ENCODE measurements at places on chromosomes 12 and 14. TPM values are rescaled to one million over a fixed set of nuclear protein-coding genes. Genes with fewer than 3 reads are reported as not detected.

- peak; percentile 69 for DNase-seq
These were observed 47.7 kb downstream of the PSMA6 start for GRCh38 chr14:35339761-35340406.

Gene REM2
- not detected for polyA plus RNA-seq

Gene PTCSC3
- not detected for polyA plus RNA-seq

DNA sequence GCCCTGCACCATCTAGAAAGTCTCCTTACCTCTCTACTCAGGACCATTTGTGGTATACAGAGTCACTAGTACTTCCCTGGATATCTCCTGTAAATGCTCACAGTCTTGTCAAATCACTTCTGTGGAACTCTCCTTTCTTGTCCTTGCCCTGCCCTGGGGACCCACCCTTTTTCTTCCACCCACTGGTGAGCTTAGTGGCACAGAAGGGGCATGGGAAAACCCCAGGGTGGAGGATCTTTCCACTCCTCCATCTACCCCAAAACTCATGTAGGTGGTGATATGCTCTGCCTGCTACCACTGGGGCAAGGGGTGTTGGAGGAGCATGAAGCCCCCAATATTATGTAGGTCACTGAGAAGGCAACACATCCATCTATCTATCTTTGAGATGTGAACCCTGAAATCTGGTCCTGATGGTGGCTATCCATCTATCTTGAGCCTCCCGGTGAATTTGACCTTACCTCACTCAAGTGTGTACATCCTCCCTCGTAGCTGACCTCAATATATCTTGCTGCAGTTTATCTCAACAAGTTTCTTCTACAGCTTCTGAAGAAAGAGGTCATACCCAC is 943 bp downstream of the TESPA1 start:
- DNase-seq, result no peak

DNA sequence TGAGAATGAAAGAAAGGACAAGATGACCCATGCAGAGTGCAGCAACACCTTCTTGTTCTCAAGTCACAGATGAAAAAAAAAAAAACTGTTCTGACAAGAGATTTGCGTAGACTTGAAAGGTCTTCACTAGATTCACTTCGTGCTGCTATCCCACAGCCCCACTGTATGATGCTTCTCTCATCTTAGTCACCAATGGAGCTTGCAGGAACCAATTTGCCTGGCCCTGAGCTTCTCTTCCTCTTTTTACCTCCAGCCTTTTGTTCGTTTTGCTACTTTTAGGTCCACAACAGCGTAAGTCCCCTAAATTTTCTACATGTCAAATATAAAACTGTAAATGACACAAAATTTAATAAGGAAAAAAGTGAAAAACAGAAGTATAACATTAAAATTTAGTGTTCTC is 107.9 kb upstream of the NAP1L1 start:
- no peak for DNase-seq

- DNase-seq, result no peak
These were observed 7.6 kb upstream of the SLC38A2 start for GRCh38 chr12:46380022-46380796.

Gene CMTM5
- polyA plus RNA-seq, result not detected

DNA sequence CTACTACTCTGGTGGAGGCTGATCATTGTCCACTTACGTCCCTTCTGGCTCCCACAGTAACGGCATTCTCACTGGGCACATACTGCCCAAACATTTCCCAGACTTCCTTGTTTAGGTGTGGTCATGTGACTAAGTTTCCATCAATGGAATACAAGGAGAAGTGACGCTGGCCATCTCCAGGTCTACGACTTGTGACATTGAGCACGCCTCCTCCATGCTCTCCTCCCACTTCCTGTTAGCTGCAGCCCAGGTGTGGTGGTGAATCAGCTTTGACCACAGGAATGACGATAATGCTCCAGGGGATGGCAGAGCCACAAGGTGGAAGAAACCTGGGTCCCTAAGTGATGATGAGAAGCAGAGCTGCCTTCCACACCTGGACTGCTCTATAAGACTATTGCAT is 6.0 kb upstream of the SLC24A4 start:
- no peak for DNase-seq

DNA sequence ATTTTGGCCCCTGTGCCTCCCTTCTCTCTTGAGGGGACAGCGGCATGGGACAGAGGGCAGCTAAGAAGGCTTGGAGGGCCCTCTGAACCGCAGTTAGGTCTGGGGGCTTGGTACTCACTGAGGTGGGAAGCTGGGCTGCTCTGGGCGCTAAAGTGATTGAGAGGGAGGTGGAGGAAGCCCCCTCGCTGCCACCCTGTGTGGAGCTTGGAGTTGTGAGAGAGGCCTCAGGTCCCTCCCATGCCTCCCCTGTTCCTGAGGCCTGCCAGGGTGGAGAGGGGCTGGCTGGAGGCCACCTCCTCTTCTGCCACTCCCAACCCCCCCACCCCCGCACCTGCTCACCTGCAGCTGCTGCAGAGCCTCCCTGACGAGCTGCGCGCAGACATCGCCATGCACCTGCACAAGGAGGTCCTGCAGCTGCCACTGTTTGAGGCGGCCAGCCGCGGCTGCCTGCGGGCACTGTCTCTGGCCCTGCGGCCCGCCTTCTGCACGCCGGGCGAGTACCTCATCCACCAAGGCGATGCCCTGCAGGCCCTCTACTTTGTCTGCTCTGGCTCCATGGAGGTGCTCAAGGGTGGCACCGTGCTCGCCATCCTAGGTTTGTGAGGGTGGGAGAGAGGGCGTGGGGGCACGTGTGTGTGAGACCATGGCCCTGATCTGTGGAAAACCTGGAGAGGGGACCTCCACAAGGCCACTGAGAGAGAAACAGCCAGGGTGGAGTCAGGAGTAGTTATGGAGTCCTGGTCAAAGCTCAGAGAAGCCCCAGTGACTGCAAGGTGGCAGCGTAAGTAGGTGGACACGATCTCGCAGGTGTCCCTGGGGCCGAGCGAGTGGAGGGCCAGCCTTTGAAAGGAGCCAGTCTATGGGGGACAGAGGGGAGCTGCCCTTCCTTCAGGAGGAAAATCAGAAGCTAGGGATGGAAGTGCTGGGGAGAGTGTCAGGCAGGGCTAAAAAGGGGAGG is 11.2 kb downstream of the KCNH3 start:
- no peak for DNase-seq

- DNase-seq, result peak; percentile 3
These were observed 51.2 kb downstream of the ACSS3 start for GRCh38 chr12:81128930-81129554.

DNA sequence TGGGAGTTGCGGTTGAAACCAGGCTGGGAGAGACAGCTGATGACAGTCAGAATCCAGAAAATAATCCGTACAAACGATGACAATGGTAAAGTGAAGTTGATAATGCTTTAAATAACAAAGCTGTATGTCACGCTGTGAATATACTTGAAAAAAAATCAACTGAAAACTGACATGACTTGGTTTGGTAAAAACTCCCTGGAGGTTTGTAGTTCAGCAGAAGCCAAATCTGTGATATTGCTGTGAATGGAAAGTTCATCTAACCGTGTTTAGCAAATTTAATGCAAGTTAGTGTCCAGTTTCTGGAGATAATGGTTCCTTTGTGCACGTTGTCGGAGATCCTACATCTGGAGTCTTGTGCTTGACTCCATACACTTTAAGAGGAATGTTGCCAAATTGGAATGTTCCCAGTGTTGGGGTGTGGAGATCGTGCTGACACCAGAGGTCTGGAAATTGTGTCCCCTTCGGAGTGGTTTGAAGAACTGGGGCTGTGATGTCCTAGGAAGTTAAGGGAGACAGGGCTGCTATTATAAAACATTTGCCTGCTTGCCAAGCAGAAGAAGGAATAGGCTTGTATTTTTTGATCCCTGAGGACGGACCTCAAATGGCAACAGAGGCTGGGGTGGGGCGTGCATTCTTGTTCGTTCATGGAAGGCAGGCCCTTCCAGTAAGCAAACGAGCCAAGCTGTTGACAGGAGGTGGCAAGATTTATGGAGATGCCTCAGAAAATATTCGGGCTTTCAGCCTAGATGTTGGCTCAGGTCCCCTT is 30.6 kb downstream of the PPFIBP1 start:
- DNase-seq, result no peak

Gene SLC10A1
- not detected for polyA plus RNA-seq

- DNase-seq, result no peak
These were observed 87.6 kb downstream of the SYNE2 start for GRCh38 chr14:63940387-63940786.

Gene IGFBP6
- polyA plus RNA-seq, result not detected

- DNase-seq, result no peak
These were observed 4.4 kb downstream of the XRCC3 start for GRCh38 chr14:103710771-103711377.

GRCh38 chr12:78226763-78227162 is 396.1 kb downstream of the NAV3 start:
- DNase-seq, result no peak

Gene AHNAK2
- not detected for polyA plus RNA-seq

- DNase-seq, result no peak
These were observed 160.0 kb upstream of the E2F7 start for GRCh38 chr12:77225373-77225772.

Gene AMDHD1
- polyA plus RNA-seq, result 0.43 TPM

DNA sequence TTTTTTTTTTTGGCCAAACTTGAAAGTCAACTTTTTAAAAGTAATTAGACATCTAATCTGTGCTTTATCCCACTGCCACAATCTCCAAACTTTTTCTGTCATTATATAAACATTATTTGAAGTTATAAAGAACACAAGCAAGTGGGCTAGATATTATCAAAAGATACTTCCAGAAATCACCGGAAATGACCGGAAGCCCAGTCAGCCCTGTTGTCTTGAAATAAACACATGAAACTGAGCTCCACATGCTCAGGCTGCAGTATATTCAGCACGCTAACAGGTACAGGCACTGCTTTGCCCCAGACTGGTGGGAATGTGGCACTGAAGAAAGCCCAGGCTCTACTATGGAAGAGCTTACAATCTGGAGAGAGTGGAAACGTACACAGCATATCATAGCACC is 158.9 kb upstream of the PLEKHG7 start:
- no peak for DNase-seq

GRCh38 chr12:97713270-97713669 is 250.7 kb downstream of the RMST start:
- no peak for DNase-seq

Gene LGR5
- not detected for polyA plus RNA-seq

DNA sequence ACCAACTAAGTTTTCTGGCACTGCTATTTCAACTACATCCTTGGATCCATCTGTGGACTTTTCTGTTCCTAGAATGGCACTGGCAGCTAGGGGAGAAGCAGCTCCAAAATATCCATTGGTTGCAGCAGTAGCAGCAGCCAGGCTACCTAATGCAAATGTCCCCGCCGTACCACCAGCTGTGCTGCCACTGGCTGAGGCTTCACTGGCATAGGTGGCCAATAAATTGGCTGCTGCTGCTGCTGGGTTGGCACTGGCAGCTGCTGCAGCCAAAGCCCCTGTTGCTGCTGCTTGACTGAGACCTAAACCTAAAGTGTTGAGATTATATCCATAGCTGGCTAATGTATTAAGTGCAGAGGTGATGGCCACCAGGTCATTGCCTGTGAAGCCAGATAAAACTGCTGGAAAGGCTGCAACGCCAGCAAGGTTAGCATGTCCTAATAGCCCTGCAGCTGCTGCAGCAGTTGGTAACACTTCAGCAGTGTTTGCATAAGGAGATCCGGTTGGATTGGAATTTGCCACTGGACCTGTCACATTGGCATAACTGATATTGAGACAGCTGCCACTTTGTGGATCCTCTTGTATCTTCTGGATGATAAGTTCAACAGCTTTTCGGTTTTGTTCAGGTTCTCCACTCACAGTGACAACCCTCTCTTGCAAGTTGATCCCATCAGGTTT is 149.5 kb downstream of the NOVA1 start:
- DNase-seq, result no peak

DNA sequence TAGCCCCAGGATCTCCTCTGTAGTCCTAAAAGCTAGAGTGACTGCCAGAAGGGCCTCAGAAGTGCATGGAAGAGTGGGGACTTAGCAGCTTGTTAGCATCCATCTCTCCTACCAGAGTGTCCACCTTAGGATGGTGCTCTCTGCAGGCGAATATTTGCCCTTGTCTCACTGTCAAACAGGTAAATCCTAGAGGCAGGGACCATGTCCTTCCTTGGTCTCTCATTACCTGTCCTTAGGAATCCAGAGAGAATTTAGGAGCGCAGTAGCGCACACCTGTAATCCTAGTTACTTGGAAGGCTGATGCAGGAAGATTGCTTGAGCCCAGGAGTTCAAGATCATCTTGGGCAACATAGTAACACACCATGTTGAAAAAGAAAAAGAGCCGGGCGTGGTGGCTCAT is 21.4 kb downstream of the AGAP2 start:
- no peak for DNase-seq

Gene SRRM4
- not detected for polyA plus RNA-seq

DNA sequence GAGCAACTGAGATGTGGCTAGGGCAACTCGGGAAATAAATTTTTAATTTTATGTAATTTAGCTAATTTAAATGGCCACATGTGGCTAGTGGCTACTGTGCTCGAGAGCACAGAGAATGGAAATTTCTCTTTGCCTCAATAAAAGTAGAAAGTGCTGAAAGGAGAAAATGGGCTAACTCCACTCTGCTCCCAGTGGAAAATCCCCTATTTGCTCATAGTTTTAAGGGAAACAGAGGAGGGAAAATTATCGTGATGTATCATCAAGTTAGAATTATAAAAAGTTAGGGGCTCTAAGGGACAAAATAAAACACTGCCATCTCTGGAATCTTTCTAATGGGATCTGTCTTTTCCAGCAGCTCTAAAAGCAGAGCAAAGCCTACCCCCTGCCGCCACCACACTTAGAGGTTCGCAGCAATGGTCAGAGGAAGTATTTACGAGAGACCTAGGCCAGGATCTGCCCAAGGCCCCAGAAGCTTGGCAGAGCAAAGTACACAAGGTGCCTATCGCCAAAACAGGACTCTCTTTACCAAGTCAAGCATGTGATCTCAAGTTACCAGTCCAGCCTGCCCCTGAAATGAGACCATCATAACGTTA is 220.7 kb downstream of the PPM1H start:
- no peak for DNase-seq

DNA sequence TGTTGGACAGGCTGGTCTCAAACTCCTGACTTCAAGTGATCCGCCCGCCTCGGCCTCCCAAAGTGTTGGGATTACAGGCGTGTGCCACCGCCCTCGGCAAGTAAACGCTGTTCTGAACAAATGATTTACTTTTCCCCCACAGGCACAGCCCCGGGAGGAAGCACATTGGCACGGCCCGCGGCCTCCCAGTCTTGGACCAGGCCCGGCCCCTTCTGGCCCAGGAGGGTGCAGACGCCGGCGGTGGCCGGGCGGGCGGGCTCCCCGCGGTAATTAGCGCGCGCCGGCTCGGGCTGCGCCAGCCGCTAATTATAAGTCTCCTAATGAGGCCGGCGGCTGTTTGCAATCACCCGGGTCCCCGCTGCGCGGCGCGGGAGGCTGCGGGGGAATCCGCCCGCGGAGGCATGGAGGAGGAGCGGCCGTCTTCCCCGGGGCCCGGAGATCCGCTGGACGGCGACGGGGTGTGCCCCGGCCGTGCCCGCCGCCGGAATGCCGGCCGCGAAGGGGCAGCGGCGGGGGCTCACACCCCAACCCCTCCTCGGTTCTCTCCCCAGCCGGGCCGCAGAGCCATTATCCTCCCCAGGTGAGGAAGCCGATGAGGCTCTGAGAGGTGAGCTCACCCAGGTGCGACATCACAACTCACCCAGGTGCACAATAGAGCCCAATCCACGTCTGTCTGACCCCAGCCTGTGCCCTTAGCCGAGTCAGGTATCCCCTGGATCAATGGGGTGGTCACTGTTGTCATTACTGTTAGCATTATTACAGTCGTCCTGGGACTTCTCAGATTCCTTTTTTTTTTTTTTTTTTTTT is 3.3 kb upstream of the POP5 start:
- DNase-seq, result peak; percentile 31

Measured in CD14-positive monocyte (primary cell).